Mucosa of gallbladder (tissue), 1 donor: ENCODE measurements at places on chromosomes 7 and 10.
A peak's percentile ranks its signal among the peaks of the same experiment; 100 is the strongest.

DNA sequence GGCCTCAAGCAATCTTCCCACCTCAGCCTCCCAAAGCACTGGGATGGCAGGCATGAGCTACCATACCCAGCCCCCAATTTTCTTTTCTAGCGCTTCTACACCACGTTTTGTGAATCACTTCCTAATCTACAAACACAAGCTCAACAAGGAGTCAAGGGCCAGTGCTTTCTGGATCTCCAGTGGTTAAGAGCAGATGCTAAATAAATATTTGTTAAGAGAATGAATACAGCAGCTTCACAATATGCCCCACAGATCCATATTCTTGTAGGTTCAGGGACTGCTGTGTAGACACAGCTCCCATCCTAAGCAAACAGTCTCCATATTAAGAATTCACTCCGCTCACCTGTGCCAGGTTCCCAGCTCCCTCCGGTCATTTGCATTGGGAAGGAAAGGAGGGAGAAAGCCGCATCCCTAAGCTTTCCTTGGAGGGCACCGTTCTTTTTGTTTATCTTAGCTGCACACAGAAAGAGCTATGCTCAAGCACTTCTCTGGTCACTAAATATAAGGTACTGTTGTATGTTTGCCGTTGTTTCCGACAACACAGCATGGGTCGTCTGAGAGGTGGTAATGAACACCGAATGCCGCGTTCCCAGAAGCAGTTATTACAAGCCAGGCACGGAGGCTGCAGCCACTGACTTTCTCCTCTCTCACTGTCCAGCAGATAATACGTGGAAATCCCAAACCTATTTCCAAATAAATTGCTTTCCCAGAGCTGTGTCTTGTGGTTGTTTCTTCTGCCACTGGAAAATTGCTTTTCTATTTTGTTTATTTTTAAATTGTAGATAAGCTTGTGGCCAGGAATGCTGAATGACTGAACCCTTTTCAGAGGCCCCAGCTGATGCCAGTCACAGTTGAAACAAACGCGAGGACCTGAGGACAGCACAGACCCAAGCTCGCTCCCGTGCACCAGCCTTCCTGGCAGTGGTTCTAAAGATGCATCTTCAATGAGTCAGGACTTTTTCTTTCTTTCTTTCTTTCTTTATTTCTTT lies 217.1 kb downstream of the PRPF18 start:
- no peak for DNase-seq

GRCh38 chr10:22927166-22927565 lies 687 bp upstream of the ARMC3 start:
- no peak for DNase-seq

- DNase-seq: no peak
These were observed 82.7 kb downstream of the PAX2 start for GRCh38 chr10:100827819-100828737.

DNA sequence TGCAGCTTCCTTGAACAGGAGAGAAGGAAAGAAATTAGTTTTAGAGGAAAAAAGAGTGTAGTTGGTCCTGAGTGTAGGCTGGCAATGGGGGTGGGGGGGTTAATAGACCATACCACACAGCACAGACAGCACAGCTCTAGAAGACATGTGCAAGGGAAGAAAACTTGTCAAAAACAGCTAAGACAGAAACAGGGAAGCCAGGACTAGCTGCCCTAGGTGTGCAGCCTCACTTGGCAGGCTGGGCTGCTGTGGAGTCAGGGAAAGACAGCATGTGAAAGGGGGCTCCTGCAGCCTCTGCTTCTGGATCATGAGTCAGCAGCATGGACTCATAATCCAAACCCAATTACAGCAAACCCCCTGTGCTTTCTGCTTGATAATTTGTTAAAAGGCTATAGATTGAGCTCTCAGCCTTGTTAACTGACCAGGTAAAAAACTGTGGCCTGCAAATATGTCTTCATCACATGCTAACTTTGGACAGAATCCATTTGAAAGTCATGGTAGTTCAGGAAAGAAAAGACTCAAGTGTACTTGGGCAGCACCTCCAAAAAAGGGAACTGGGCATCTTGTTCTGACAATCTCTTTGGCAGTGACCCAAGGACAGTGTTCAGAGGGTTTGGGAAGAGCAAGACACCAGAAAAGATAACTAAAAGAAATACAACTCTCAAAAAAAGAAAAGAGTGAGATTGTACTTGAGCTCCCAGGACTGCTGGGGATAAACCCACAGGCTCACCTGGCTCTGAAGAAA lies 142.2 kb upstream of the VWC2 start:
- no peak for DNase-seq

DNA sequence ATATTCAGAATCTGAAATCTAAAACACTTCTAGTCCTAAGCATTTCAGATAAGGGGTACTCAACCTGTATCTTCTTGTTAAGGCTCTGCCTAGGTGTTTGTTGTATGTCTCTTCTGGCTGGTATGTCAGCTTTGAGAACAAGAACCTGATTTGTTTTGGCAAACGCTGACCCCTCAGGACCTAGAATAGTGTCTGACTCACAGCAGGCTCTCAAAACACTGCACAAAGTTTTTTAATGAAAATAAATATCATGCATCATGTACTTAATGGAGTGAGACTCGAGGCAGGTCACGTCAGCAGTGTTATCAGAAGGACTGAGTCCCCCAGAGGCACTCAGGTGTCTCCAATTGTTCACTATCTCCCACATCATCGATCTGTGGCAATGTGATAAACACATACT lies 99.1 kb downstream of the GLI3 start:
- no peak for DNase-seq

GRCh38 chr7:91180746-91181145 lies 83.5 kb upstream of the FZD1 start:
- DNase-seq: no peak

GRCh38 chr7:122902751-122903495 lies 16.7 kb upstream of the CADPS2 start:
- DNase-seq: no peak

DNA sequence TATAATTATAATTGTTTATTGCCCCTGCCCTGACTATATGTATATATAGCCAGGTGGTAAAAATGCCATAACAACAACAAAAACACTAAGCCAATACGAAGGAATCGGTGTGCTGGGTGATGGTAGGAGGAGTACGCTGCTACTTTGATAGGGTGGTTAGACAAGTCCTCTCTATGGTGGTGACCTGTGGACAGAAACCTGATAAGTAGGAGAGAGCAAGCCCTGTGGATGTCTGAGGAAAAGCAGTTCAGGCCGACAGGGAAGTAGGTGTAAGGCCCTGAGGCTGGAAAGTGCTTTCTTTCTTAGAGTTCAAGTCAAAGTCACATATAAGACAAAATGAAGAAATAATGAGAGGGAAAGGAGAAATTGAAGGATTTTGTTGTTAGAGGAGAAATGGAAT lies 823.8 kb upstream of the CELF2 start:
- DNase-seq: no peak

DNA sequence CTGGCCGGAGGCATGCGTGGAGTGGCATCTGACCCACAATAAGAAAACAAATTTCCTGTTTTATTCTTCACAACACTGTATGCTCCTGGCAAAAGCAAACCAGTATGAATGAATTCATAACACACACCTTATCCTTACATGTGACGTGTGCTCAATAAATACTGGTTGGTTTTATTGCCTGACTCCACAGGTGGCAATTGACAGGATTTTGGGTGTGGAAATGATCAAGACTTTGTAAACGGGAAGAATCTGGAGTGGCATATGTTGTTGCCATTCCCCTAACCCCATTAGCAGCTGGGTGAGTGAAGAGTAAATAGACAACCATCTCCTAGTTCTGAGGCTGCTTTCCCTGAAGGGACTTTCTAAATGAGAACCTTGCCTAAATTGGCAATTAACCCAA lies 215.5 kb upstream of the AOAH start:
- no peak for DNase-seq

GRCh38 chr10:14839305-14839695 lies 1.2 kb downstream of the HSPA14 start:
- no peak for DNase-seq

DNA sequence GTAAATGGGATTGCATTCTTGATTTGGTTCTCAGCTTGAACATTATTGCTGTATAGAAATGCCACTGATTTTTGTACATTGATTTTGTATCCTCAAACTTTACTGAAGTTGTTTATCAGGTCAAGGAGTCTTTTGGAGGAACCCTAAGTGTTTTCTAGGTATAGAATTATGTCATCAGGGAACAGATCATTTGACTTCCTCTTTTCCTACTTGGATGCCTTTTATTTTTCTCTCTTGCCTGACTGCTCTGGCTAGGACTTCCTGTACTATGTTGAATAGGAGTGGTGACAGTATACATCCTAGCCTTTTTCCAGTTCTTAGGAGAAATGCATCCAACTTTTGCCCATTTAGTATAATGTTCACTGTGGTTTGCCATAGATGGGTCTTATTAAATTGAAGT lies 48.8 kb downstream of the ANXA8 start:
- no peak for DNase-seq

- DNase-seq: peak; percentile 65
These were observed at the start of gene CALY for GRCh38 chr10:133336577-133337369. CALY (minus strand) TSS chr10:133336896; CDS start chr10:133328989, 7,907 bp downstream.

DNA sequence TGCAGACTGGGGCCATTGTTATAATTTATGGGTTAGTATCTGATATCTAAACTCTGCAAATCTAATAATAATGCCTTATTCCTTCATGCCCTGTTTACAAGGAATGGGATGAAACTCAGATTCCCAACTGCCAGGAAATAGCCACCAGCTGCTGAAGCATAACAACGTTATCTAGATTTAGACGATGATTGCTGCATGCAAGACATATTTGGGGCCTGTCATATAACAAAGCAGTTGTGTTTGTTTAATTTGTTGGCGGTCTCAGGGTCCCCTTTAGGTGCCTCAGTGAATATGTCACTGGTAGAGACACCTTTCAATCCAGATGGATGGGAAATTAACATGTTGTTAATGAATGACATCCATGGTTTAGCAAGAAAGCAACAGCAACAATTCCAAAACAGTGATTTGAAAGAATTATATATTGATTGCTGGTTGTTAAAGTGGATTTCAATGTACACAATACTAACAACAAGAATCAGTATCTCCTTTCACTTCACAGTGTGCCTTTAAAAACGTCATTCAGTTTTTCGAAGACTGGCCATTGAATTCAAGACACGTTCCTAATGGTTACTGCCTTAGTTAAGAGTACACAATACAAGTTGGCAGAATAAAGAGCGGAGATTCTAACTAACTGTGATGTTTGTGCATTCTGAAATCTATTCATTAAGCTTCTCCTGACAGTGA lies 860.6 kb upstream of the CELF2 start:
- DNase-seq: no peak

DNA sequence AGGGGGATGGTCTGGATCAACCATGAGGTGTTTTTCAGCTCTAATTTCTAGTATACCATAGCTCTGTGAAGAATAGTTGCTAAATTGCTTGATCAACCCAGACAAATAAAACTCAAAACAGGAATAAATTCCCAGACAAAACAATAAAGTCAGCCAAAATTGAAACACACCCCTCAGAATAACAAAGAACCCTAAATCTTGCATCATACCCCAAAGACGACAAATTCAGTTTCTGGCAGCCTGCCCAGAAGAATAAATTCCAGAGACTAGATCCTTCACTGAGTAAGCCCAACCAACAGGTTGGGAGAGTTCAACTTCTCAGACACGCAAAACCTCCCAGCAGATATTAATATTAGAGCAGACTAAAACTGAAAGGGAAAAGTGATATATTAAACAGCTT lies 11.2 kb upstream of the SEM1 start:
- no peak for DNase-seq

GRCh38 chr7:105044449-105045070 lies 30.6 kb downstream of the KMT2E start:
- DNase-seq: no peak

GRCh38 chr10:123868038-123869019 lies 23.3 kb downstream of the CPXM2 start:
- DNase-seq: no peak

DNA sequence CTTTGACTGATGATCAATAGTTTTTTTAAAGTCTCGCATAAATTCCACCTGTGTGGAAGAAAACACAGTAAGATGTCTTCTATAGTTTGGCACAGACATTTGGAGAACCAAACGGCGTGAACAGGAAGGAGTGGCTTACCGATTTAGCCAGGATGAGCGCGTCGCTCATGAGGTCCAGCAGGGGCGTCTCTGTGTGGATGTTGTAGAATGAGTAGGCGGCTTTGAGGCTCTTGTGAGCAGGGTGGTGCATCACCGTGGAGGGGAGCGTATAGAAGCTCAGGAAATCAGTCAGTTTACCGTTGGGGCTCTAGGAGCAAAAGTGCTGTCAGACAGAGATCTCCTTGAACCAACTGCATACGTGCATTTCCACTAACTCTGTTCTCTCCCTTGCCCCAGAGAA lies 15.5 kb downstream of the RPP38 start:
- no peak for DNase-seq

DNA sequence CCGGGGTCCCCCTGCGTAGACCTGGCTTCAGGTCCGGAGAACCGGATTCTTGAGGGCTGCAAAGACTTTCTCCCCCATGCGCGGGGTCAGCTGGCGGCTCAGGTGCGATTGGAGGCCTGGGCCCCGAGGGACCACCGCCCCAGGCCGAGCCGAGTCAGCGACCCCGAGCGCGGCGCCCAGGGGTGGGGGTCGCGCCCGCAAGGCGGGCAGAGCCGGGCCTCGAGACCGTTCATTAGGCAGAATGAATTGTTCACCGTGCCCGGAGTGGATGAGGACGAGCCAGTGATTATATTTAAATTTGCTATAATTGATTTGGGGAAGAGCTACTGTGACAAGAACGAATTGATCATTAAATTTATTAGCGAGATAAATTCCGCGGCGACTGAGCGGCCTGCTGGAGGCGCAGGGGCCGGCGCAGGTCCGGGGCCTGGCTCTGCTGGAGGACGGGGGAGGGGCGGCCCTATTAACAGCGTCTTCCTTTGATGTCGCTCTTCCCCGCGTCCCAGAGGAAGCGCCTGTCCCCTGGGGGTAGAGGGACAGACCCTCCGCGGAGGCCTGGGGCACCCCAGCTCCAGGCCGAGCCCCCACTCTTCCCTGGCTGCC lies 7.5 kb downstream of the MNX1 start:
- no peak for DNase-seq

GRCh38 chr7:130145424-130146100 lies 59.6 kb downstream of the TMEM209 start:
- no peak for DNase-seq

DNA sequence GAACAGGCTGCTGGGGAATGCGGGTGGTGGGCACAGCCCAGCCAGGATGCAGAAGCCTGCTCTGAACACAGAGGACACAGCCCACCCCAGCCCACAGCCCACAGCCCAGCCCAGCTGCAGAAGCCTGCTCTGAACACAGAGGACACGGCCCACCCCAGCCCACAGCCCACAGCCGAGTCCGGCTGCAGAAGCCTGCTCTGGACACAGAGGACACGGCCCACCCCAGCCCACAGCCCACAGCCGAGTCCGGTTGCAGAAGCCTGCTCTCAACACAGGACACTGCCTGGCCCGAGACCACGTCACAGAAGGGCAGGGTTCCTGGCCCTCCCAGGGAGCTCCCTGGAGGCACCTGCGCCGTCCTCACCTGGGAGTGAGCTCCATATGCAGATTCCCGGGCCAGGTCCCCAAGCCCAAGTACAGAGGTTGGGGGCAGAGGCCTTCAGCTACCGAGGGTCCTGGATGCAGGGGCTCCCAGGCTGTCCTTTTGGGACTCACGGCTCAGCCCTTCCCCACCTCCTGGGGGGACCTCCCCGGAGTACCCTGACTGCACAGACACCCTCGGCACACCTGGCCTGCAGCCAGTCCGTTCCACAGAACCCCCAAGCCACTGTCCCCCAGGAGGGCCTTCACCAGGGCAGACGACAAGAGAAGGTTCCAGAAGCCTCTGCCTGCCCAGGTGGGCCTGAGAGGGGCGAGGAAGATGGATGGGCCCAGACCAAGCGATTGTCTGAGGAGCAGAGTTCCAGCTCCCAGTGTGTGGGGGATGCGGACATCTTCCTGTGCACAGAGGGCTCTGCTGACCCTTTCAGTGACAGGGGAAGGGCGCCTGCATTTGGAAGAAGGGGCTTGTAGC lies 23.7 kb upstream of the FOXL3 start:
- DNase-seq: no peak

GRCh38 chr7:137882261-137882668 lies 35.5 kb upstream of the DGKI start:
- no peak for DNase-seq
